ENCODE measurements at places on chromosomes 4 and X.

DNA sequence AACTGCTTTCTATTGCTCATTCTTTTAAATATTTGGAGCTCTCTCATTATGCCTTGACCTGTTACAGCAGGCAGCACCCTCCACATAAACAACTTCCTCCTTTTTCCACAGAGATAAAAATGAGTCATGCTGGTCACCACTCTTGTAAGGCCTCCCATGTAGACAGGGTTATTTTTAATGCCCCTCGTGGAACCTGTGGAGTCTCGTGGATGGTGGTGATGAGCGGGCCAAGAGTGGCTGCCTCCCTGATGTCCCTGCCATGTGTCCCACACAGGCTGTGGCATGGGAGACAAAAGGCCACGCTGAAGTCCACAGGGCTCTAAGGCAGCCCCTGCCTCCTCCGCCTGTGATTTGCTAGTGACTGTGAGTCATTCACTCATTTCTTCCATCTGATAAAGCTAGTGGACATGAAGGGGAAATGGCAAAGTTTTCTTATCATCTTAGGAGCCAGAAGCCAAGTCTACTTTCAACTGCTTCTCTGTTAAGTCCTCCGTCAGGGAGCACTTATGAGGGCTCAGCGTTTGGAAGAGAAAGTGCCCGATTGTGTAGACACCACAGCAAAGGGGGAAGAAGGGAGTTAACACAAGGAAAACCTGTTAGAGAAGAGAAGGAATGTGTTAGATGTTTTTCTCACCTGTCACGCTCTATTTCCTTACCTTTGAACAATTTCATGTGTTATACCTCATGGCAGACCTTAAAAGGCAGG is 121.6 kb upstream of the FAT1 start:
- no peak for DNase-seq

DNA sequence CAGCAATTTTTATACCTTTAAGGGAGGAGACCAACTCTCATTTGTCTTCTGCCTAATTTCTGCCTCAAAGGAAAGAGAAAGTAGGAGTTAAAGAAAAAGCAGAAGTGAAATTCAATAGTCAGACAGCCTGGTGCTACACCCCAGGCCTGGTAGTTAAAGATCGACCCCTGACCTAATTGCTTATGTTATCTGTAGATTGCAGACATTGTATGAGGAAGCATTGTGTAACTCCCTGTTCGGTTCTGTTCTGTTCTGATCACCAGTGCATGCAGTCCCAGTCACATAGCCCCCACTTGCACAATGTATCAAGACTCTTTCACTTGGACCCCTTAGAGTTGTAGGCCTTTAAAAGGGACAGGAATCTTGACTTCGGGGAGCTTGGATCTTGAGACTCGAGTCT is 335.9 kb upstream of the AR start:
- no peak for DNase-seq

DNA sequence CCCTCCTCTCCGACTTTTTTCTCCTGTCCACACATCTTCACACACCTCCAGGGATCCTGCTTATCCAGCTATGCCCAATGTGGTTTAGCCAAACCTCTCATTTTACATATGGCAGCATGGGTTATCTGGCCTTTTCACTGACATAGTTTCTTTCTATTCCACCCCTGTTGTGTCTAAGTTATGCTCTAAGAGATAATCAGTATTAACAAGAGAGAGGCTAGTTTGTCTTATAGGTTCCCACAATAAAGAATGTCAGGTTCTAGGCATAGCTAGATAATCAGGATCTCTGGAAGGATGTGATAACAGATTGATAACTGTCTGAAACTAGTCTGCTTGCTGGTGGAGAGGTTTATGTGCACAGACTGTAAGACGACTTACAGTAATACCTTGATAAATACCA is 7.7 kb upstream of the GALNT7 start:
- DNase-seq: no peak

DNA sequence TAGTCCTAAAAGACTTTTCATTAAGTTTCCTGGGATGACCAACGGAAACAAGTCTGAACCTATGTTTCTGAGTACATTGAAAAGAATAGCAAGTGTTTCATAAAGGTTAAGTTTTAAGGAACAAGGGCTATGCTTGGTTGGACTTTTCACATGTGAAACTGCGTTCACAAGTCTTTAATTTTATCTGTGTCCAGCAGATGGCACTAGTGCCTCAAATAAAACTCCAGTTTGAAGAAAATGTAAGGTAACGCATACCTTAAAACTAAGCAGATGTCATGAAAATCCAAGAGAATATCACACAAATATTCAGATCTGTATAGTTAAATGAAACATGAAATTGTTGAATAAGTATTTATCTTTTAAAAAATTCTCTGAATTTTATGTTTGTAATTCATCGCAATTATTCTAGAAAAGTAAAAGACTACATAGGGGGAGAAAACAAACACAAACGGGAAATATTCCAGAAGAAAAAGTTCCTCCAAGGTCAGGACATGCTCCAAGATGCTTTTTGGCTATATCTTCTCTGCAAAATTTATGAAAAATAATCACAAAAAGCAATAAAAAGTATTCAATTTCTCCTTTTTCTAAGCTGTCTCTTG is 89.6 kb upstream of the MAD2L1 start:
- DNase-seq: no peak

- DNase-seq: no peak
These were observed 1.4 kb upstream of the ARHGAP6 start for GRCh38 chrX:11666952-11667685.

DNA sequence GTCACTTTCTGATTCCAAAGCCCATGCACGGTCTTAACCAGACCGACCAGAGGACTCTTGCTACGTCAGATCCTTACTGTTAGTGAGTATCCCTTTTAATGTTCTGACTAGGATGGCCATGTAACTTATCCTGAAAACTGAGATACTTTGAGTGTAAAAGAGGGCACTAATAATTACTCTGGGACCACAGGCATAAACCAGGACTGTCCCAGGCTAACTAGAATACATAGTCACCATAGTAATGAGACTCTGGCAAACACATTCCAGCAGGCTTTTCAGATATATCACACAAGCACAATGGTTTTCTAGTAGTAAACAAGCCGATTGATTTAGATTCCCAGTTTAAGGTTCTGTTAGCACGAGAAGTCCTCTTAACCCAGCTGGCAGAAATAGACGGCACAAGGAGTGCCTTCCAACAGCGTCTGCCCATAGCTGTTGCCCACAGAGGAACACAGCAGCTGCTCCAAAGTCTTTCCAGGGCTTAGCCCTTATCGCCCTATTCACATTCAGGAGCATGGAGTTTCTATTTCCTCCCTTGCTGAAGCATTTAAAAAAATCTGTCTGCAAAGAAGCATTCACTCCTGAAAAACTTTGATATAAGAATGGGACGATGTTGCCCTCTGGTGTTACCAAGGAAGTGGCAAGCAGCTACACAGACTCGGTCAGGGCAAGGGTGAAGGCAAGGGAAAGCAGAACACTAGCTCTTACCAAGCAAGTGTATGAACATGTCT is 92.4 kb downstream of the CXCL13 start:
- DNase-seq: no peak

DNA sequence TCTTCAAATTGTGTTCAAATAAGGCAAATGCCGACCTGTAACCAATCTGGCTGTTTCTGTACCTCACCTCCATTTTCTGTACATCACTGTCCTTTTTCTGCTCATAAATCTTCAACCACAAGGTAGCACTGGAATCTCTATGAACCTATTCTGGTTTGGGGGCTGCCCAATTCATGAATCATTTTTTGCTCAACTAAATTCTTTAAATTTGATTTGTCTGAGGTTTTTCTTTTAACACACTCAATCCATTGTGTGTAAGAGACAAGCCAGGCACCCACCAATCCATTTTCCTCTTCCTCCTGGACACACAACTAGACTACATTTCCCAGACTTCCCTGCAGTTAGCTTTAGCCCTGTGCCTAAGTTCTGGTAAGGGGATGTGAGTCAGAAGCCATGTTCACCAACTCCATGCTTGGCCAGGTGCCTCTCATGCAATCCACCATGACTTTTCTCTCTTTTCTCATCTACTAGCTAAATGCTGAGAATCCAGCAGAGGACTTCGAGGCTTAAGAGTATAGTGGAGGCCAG is 193.2 kb upstream of the KLF3 start:
- no peak for DNase-seq

DNA sequence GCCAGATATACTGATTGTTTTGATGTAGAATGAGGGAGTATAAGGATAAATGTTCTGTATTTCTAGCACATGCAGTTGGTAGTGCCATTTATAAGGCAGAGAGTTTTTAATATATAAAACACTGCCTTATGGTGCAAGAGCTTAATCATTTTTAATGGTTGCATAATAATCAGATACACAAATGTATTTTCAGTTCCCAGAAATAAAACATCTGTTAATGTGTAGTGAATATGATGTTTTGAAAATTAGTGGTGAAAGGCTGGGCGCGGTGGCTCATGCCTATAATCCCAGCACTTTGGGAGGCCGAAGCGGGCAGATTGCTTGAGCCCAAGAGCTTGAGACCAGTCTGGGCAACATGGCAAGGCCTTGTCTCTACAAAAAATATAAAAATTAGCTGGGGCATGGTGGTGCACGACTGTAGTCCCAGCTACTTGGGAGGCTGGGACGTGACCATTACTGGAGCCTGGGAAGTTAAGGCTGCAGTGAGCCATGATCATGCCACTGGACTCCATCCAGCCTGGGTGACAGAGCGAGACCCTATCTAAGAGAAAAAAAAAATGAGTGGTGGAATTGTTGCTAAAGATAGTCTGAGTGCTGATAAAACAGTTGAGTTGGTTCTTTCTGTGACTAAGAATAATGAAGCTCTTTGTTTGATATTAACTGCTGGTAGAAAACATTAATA is 29.3 kb downstream of the CLCN3 start:
- no peak for DNase-seq

DNA sequence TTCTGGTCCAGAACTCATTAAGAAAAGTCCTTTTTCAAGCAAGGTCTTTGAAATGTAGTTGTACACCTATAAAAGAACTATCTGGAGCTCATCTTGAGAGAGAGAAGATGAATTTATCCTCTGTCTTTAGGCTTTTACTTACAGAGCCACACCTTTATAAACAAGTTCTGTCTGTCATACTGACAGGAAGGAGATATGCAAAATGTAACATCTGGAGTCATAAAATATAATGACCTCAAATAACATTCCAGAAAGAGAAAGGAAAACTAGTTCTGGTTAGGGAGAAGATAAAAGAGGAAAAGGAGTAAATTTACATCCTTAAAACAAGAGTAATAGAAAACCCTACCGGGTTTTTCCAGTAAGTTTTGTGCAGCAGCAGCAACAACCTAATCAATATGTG is 1.3 kb downstream of the INPP4B start:
- no peak for DNase-seq

DNA sequence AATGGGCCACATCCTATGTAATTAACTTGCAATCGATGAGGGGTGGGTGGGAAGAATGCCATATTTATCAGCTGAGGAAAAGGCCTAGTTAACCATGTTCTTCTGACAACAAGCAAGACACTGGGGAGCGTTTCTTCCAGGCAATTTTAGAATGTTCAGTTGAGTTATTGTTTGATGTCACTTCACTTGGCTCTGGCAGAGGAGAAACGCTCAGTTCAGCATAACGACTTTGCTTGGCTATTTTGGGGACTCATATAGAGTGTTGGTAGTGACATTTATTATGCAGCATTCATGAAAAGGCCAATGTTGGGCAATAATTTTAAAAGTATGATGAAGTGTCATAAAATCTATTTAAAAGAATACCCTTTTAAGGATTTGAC is 648 bp downstream of the SYNPO2 start:
- no peak for DNase-seq

- DNase-seq: no peak
These were observed 69.8 kb downstream of the GAB1 start for GRCh38 chr4:143406523-143406922.

DNA sequence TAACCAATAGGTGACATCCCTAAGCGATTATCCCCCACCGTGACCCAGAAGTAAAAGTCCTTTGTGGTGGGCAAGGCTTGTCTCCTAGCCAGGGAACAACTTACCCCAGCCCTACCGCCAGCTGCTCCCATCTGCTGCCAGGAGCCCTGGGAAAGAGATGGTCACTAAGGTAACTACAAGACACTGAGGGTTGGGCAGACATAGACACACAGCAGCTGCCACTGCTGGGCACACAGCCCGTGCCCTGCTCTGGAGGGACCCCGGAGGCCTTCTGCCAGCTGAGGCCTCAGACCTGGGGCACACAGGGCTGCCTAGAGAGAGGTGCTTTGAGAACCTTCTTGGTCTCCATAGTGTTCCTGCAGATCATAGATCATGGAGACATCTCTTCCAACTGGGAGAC is 53.0 kb upstream of the PROM1 start:
- DNase-seq: no peak

DNA sequence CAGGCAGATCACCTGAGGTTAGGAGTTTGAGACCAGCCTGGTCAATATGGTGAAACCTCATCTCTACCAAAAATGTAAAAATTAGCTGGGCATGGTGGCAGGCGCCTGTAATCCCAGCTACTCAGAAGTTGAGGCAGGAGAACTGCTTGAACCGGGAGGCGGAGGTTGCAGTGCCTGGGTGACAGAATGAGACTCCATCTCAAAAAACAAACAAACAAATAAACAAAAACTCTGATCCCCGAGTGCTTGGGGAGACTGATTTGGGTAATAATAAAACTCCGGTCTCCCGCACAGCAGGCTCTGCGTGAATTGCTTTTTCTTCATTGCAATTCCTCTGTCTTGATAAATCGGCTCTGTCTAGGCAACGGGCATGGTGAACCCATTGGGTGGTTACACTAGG is 73.4 kb downstream of the HPRT1 start:
- no peak for DNase-seq

- DNase-seq: no peak
These were observed 15.3 kb upstream of the PRR27 start for GRCh38 chr4:70138751-70139150.

GRCh38 chr4:104896660-104897645 is 249.7 kb upstream of the TET2 start:
- no peak for DNase-seq

DNA sequence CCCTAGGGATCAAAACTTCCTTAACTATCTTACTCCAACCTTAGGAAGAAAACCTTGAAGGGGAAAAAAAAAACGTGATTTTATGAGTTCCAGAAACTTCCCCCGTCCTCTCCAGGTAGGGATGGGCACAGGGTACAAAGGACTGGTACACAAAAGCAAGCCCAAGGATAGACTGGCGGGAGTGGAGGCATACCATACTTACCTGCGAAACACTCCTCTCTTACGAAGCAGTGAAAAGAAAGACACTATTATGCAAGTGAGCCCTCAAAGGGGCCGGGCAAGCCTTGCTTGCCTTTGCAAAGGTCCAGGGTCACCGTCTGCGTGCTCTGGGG is 651 bp downstream of the TSPAN6 start:
- DNase-seq: no peak

GRCh38 chr4:8585721-8586212 is 5.6 kb downstream of the GPR78 start:
- DNase-seq: no peak

- DNase-seq: no peak
These were observed 44.5 kb downstream of the SHROOM4 start for GRCh38 chrX:50769389-50770063.

DNA sequence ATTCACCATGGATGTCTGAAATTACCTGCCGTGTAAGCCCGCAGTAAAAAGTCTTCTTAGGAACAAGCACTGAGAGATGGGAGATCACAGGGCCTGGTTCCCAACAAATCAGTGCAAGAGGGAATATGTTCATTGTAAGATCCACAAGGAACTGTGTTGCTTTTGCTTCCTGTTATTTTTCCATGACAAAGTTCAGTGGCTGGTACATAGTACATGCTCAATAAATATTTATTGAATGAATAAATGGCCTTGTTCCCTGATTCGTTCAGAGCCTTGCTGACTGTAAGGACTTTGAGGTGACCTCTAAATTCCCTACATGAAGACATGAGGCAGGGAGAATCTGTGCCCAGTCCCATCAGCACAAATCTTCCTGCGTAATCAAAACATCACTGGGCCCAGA is 7.4 kb downstream of the TMEM31 start:
- no peak for DNase-seq
